Activated CD4-positive, CD25-positive, alpha-beta regulatory T cell treated with anti-CD3 and anti-CD28 coated beads, Interleukin-2, amount 50 U/mL, for 72 hours (primary cell): ENCODE measurements at places on chromosomes 7 and 10.

- DNase-seq, result no peak
Observed at GRCh38 chr10:97100657-97101056, 85.1 kb downstream of the SLIT1 start.

DNA sequence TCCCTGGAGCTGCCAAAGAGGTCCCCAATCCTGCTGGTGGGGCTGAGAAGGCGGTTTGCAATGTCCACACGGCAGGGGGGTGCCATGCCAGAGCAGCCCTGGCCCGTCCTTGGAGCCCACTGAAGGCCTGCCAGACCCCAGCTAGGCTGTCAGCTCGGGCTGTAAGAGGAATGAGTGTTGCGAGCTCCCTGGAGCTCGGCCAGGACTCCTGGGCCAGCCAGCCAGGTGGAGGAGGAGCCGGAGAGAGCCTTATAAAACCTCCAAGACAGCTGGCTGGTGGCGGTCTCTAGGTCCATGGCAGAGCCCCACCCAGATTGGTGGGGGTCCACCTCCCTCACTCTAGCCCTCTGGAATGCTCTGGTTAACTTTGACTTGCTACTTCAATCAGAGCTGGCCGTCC is 55.1 kb upstream of the CALN1 start:
- DNase-seq, result no peak

DNA sequence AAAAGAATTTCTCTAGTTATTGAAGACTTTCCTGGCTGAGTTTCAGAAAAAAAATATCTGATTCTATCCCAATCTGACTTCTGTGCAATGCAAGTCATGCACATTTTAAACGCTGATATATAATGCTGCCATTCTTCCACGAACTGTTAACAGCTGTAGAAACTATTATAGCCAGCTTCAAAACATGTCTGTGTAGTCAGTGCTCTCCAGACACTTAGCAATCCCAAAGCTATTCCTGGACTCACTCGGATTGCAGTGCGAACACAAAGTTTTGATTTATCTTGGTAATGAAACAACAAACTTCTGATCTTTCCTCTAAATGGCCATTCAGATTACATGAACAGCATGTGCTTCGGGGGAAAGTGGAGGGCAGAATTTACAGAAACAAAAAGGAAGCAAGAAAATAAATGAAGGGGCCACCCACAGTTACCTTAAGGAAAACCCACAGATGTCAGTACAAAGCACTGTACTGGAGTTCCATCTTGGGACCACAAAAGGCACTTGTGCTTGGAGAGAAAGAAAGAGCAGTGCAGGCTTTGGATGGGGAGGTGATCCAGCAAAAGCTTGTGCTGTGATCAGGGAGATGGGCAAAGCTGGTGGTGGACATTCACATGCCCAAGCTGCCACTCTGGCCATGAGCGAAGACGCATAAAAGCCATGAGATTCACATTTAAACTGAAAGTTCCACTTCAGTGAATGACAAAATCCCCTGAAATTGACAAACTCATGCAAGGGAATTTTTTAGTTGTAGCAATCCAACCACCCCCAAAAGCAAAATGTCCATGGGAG is 32.1 kb upstream of the ADO start:
- no peak for DNase-seq

- DNase-seq, result no peak
Observed at GRCh38 chr7:92851732-92852131, 15.4 kb upstream of the CDK6 start.

DNA sequence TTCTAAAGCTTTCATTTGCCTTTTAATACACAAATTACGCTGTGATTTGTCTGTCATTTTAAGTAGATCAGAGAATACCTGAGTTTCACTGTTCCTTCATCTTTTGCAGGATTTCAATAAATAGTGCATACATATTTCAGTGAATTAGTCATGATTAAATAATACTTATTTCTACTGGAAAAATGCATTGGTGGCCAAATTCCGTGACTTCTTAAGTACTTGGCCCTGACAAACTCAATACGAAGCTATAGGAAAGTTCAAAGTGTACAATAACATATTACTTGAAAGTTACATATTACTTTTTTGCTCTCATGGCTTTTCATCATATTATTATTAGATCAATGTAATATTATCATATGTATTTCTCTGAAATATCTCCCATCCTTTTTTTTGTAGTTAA is 16.1 kb upstream of the PLXDC2 start:
- DNase-seq, result no peak

- DNase-seq, result peak; percentile 80
Observed at GRCh38 chr7:55964261-55965099, at the start of gene NIPSNAP2. NIPSNAP2 (plus strand) TSS chr7:55964585; CDS start chr7:55964610, 25 bp downstream.

DNA sequence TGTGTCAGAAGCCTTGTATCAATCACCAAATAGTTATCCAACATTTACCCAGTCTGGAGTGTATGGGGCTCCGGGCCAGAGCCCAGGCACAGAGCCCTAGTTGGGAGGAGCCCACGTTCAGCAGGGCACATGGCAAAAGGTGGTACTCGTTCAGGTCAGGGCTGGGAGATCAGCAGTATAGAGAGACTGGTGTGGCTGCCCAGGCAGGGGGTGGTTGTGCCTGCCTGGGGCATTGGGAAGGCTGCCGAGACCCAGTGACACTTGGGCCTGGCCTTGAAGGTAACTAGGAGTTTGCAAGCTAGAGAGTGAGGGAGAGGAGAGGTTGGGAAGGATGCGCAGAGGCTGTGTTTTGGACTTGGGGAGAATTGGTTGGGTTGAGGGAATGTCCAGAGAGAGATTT is 48.9 kb upstream of the IGFBP3 start:
- no peak for DNase-seq

DNA sequence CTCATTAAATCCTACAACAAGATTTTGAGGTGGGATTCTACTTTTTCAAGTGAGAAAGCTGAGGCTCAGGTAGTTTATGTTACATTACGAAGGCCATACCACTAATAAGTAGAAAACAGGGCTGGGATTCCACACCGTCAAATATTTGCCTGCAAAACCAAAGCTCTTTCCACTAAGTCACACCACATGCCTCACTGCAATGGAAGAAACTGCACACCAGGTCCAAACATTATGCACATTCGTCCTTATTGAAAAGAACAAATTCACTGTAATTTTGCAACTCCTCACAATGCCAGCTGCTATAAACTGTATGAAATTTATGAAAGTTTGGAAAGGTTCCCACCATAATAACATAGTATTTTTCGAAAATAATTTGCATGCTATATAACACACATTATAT is 66.5 kb downstream of the DGKB start:
- no peak for DNase-seq
